Epithelial cell of alveolus of lung (primary cell): ENCODE measurements at places on chromosomes 7 and 10. TPM values are rescaled to one million over a fixed set of nuclear protein-coding genes. Genes with fewer than 3 reads are reported as not detected.

Gene LRRC17
- total RNA-seq, result 70.3 and 455 TPM in 2 replicates

Gene UBE2D4
- total RNA-seq, result 10.0 and 10.3 TPM in 2 replicates

Gene MRLN
- not detected in 2 replicates for total RNA-seq

Gene ACBD7
- total RNA-seq, result 0.40 and 1.9 TPM in 2 replicates

Gene CELF2
- total RNA-seq, result 3.5 and 10.3 TPM in 2 replicates

Gene FANK1
- total RNA-seq, result 1.3 and 3.0 TPM in 2 replicates
